ENCODE measurements at places on chromosomes 12 and 14.
A peak's percentile ranks its signal among the peaks of the same experiment; 100 is the strongest.

DNA sequence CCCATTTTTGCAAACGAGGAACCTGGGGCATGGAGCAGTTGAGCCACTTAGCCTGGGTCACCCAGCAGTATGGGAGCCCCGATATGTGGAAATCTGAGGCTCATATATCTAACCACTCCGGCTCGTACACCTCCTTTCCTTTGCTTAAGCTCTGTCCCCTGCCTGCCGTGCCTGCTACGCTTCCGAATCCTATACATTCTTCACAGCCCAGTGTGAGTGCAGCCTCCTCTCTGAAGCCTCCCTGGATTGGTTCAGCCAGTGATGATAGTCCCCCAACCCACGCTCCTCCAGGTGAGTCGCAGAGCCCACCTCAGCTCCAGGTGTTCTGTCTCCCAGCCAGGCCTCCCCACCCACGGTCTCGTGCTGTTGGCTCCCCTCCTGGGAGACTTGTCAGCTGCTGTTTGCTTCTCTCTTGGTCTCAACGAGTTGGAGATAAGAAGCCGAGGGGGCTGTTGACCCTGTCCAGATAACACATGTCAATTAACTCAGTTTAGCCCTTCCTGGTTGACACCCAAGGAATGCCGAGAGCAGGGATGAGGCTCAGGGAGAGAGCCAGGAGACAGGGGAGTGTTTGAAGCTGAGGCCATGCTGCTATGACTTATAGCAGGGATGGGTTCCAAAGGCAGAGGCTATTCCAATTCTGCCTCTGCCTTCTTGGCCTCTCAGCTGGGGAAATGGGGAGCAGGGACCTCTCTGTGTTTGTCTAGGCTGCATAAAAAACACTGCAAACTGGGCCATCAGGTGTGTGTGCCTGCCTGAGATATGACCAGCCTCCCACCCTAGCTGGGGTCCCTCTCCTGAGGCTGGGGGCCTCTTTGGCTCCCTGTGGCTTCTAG, 19.0 kb downstream of the SDSL start:
- no peak for DNase-seq

- DNase-seq = peak; percentile 78
Measured at GRCh38 chr12:29066011-29066588, 83.0 kb upstream of the FAR2 start.

DNA sequence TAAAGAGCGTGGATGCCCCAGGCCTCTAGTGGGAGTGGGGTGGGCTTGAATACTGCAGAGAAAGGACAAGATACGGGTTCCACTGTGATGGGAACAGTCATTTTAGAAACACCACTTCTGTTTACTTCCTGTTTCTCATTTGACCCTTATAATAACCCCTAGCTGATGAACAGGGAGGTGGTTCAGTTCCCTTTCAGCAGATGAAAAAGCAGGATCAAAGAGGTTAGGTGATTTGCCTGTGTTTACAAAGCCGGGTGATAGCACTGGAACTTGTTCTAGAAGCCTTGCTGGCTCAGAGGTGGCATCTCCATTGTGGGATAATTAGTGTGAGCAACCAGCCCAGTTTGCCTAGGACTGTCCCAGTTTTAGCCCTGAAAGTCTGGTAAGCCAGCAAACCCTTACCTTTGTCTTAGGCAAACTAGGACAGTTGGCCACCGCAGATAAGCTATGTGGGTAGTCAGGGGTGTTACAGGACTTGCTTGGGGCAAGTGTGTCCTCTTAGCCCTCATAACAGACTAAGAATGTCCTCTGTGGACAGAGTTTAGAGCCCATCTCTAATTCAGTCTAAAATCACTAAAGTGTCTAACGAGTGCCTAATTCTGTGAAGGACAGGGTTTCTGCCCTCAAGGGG, 7.5 kb upstream of the LRP1-AS start:
- DNase-seq = no peak

- DNase-seq = no peak
Measured at GRCh38 chr12:102960766-102961465, 3.4 kb downstream of the ASCL1 start.

DNA sequence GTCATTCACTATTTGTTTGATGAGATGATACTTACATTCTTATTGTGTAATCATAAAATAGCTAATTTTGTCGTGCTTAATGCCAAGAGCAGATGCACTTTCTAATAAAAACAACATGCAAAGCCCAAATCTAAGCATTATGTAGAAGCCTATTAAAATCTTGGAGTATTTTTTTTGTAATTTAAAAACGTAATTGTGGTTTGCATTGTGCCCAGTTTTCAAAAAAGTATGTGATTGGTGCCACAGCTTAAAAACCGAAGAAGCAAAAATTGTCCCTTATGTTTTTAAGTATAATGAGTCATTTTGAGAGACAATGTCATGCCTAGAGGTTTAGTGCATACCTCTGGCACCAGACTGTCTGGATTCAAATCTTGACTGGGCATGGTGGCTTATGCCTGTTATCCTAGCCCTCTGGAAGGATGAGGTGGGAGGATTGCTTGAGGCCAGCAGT, 464.8 kb upstream of the RGS6 start:
- DNase-seq = no peak

GRCh38 chr12:94427501-94428381, 31.9 kb downstream of the CEP83 start:
- DNase-seq = peak; percentile 10

DNA sequence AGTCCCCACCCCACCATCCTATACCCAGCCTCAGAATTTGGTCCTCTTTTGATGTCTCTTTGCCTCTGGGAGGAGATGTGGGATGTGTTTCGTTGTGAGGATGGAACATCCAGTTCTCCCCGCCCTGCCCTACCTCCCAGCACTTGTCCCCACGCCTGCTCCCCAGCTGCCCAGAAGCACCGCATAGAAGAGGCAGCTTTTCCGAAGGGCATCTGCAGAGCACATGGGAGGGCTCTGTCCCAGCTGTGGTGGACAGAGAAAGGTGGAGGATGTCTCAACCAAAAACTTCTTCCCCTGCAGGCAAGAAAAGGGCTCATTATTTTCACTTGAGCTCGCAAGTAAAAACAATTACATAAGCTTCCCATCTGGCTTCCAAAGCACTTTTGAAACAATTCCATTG, 302.6 kb downstream of the PCNX1 start:
- DNase-seq = no peak

GRCh38 chr12:71552728-71553501, 110.7 kb downstream of the ZFC3H1 start:
- DNase-seq = no peak

GRCh38 chr14:55964091-55964490, 154.1 kb upstream of the PELI2 start:
- no peak for DNase-seq

- peak; percentile 8 for DNase-seq
Measured at GRCh38 chr14:19878029-19878642, 3.2 kb downstream of the OR4K2 start.

GRCh38 chr12:43285159-43285598, 266.8 kb downstream of the ADAMTS20 start:
- DNase-seq = no peak

Measured in T-helper 2 cell (primary cell).